ENCODE measurements at places on chromosomes 1 and 21.

DNA sequence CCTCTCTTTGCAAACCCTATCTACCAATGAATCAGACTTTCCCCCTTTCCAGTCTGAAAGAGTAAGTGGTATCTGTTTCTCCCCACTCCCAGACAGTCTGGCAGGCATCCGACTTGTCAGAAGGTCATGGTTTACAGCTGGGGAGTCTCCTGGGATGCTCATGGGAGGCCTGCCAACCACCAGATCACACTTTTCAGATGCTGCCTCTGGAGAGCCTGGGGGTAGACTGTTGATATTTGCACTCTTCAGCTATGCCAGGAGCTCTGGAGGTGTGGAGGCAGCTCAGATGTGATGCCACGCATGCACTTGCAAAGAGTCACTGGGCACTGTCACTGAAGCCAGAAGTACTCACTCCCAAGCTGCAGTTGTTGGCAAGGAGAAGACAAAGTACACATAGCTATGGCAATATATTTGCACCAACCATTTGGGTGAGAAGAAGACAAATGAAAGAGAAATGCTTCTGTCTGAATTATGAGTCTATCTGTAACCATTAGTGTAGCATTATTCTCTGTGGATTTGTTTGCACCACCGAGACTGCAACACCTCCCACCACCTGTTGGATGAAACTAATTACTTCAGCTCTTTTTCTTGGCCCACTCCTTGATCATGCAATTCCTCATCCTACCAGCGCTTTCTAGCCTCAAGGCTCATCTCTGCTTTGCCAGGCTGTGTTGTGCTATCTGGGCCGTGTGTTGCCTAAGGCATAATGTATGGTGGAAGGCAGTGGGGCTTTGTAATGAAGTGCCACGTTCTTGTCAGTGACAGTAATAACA lies 133.0 kb upstream of the SPAG17 start:
- no peak for DNase-seq

DNA sequence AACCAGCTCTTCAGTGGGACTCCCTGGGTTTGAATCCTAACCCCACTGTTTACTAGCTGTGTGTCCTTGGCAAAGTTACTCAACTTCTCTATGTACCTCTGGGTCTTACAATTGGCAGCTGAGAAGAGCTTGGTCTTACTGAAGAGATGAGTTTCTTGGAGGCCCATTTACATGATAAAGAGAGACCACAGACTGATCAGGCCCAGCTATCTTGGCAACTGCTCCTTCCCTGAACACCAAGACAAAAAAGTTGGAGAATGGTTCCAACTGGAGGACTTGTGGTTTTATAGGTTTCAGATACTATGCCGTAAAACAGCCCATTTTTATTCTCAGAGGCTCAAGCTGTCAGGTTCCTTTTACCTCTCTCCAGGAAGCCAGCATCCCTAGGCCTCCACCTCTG lies 24.8 kb upstream of the CNIH3 start:
- no peak for DNase-seq

- DNase-seq, result no peak
These were observed 667.3 kb downstream of the PTPRU start for GRCh38 chr1:29903548-29904166.

DNA sequence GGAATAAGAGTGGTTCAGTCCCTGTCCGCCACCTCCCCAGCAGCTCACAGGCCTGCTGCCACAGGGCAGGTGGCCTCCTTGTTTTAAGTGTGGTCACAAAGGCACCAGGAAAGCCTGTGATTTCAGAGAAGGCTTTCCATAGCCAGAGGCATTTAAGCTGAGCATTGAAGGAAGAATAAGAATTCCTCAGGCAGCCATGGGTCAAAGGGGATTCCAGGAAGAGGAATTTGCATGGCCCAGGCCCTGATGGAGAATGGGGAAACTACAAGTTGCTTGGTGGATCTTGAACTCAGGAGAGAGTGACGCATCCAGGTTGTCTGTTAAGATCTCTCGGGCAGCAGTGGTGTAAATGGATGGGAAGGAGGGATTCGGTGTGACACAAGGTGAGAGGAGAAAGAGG lies 66.7 kb downstream of the KLHDC7A start:
- DNase-seq, result no peak

GRCh38 chr1:211654838-211655787 lies 20.3 kb downstream of the NEK2 start:
- DNase-seq, result peak; percentile 88

GRCh38 chr1:71224741-71225377 lies 144.0 kb upstream of the ZRANB2 start:
- no peak for DNase-seq

GRCh38 chr1:205077158-205077933 lies 6.9 kb downstream of the TMEM81 start:
- no peak for DNase-seq
